NCI-H1930 (cell line): ENCODE measurements at places on chromosomes 6 and 20.

GRCh38 chr6:80336911-80337310 lies 230.4 kb downstream of the BCKDHB start:
- no peak for DNase-seq

DNA sequence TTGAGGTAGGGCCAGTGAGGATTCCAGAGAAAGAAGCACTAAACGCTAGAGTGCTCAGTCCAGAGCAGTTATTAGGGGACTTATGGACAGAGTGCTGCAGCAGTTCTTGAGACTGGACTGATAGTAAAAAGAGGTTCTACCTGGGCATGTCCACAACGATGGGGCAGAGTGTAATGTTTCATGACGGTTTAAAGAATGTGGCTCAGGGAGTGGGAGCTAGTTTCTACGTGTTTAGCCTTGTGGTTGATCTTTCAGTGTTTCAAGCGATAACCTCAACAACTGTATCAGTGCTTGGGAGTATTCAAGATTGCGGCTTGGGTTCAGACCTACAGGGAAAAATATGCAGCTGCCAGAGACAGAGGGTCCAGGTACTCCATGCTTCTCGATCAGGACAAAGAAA lies 67.1 kb downstream of the TULP4 start:
- DNase-seq: no peak

DNA sequence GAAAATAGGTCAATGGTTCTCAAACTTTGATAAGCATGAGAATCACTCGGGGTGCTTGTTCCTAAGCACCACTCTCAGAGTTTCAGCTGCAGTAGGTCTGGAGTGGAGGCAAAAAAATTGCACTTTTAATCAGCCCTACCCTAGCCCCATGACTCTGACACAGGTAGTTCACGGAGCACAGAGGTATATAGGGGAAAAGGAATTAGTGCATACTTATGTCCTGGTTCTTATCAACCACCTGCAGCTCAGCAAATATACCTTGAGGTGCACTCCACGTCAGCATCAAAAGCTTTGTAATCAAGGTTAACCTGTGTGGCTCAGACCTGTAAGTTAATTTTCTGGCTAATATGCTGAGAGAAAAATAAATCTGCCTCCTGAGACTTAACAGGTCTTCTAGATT lies 138.8 kb upstream of the HMGN3 start:
- no peak for DNase-seq

DNA sequence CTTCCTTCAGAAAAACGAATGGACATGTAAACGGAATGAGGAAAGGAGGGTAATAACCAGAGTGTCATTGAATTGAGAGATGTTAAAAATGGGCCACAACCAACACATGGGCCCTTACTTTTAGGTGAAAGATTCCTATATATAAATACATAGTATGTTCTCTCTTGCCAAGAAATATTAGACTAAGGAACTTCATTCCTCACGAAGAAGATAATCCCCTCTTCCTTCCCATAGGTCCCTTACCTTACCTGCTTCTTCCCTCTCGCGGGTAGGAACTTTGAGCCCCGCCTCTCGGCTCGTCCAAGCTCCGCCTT lies 295 bp upstream of the TBC1D22B start:
- no peak for DNase-seq
